ENCODE measurements at places on chromosomes 2 and 18.
A peak's percentile ranks its signal among the peaks of the same experiment; 100 is the strongest.

DNA sequence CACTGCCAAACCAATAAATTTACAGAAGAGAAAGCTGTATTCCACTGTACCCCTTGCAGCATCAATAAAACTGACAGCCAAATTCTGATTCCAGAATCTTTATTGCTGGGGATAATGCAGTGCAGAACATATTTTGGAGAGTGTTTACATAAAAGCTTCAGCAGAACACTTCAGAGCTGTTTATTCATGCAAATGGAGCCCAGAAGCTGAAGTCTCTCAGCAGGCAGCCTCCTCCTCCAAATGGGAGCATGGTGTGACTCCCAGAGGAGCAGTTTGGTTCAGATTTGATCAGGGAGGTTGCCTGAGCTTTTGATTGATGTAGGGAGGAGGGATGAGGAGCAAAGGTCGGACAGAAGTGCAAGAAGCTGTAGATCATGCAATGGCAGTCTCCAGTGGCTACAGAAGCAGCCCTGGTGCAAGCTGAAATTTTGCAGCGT is 22.4 kb downstream of the LHCGR start:
- no peak for DNase-seq

DNA sequence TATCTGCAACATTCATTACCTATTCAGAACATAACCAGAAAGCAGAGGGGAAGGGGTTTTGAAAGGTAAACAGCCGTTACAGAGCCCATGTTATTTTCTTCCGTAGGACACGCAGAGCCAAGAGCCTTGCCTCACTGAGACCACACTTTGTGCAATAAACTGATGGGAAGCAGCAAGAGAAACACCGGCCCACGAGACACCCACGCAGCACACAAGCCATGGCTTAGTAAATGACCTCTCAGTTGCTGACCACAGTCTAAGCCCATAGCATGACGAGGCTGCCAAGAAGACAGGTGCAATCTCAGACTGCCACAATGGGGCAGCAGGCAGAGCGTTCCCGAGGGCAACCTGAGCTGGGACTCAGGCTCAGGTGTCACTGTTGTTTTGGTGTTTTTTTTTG is 59.6 kb downstream of the CABYR start:
- no peak for DNase-seq

GRCh38 chr2:202061695-202062094 is 11.4 kb upstream of the KIAA2012 start:
- no peak for DNase-seq

DNA sequence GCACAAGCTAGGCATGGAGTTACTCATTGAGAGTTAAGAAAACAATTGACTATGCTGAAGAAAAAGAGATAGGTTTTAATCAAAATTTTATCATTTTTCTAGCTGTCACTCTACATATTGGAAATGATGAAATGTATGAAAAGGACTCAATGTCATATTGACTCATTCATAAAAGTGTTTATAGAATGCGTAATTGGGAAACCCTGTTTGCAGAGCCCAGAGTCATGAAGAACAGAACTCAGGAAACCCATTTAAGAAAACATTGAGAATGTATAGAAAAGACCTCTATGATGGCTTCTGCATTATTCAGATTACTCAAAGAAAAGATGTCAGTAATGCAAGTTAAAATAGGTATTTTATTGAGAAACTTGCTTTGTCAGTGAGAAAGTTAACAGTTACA is 36.4 kb downstream of the SCRN3 start:
- no peak for DNase-seq

DNA sequence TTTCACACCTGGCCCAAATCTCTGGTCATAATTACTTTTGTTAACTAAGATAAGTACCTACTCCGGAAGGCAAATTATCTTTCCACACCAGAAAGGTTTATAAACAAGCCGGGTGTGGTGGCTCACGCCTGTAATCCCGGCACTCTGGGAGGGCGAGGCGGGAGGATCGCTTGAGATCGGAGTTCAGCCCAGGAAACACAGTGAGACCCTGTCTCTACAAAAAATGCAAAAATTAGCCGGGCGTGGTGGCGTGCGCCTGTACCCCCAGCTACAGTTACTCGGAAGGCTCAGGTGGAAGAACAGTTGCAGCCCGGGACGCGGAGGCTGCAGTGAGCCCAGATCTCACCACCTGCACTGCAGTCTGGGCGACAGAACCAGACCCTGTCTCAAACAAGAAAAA is 2.1 kb downstream of the PUM2 start:
- no peak for DNase-seq

DNA sequence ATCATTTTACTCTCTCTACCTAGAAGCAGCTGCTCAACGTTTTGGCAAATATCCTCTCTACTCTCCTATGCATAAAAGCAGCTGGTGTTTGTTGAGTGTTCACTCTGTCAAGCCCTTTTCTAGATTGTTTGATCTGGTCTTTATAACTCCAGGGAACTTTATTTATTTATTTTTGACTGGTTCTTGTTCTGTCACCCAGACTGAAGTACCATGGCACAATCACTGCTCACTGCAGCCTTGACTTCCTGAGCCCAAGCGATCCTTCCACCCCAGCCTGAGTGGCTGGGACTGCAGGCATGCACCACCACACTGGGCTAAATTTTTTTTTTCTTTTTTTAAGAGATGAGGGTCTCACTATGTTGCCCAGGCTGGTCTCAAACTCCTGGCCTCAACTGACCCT is 12.7 kb downstream of the CATIP start:
- no peak for DNase-seq

- DNase-seq: no peak
These were observed 589.8 kb upstream of the CDH2 start for GRCh38 chr18:28766721-28767120.

DNA sequence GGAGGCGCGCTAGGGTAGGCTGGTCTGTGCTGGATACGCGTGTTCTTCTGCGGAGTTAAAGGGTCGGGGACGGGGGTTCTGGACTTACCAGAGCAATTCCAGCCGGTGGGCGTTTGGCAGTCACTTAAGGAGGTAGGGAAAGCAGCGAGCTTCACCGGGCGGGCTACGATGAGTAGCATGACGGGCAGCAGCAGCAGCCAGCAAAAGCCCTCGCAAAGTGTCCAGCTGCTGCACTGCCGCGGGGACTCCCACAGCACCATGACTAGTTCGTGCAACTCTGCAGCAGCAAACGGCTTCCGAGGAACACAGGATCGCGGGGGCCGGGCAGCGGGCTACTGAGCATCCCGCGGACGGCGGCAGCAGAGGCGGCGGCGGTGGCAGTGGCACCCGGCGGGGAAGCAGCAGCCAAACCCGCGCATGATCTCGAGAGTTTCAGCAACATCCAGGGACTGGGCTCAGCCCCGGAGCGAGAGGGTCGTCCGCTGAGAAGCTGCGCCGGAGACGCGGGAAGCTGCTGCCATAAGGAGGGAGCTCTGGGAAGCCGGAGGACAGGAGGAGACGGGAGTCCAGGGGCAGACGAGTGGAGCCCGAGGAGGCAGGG is 368 bp downstream of the TMEFF2 start:
- peak; percentile 3 for DNase-seq

Data from T-helper 9 cell (primary cell).